GM18507 (cell line): ENCODE measurements at places on chromosomes 7 and 10.

GRCh38 chr10:88428442-88428841 is 154.7 kb downstream of the RNLS start:
- no peak for DNase-seq

GRCh38 chr7:35624299-35625186 is 70.4 kb downstream of the HERPUD2 start:
- DNase-seq: peak; percentile 39

- DNase-seq: no peak
Measured at GRCh38 chr7:141436575-141437075, 114.6 kb upstream of the AGK start.

DNA sequence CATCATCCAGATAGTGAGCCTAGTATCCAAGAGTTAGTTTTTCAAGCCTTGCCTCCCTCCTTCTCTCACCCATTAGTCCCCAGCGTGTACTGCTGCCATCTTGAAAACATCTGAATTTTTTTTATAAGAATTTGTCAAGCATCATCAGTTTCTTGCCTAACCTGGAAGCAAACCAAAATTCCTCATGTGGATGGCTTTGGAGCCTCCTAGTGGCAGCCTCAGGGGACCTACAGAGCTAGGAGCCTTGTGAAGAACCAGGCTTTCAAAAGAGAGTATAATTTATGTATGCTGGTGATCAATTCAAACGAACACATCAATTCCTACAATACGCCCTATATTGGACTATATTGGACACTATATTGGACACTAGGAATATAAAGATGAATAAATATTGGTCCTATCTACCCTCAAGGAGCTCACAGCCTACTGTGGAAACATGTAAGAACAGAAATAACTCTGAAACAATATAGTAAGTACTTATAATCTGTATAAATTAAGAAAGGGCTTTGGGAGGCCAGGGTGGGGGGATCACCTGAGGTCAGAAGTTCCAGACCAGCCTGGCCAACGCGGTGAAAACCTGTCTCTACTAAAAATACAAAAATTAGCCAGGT is 63.4 kb downstream of the HPSE2 start:
- DNase-seq: no peak

- no peak for DNase-seq
Measured at GRCh38 chr7:31487476-31487875, 26.4 kb upstream of the ITPRID1 start.

DNA sequence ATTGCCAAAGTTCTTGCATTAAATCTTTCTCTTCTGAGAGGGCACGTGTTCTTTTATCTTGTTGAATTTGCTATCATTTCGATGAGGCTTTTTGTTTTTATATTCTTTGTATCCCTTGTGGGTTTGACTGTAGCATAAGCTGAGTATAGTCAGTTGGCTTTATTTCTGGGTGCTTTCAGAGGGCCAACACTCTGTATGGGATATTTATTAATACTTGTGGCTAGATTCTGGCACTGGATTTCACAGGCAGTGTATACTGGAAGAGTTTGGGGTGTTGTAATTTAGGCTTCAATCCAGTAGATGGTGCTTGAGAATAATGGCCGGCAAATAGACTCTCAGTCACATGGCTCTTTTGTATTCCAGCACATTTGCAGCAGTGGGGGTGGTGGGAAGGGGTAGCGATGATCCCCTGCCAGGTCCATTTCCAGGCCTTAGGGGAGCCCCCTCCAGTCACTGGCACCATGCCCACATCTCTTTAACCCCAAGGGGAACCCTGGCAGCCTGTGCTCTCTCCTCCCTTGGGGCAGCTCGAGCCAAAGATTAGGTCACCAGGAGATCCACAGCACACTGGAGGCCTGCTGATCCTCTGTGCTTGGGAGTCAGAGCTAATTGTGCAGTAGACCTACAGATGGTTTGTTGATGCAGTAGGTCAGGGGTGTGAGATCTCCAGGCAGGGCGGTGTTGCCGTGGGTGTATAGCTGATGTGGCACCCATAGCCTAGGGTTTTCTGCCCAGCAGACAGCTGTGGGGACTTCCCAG is 81.8 kb downstream of the PTPN20 start:
- DNase-seq: no peak

DNA sequence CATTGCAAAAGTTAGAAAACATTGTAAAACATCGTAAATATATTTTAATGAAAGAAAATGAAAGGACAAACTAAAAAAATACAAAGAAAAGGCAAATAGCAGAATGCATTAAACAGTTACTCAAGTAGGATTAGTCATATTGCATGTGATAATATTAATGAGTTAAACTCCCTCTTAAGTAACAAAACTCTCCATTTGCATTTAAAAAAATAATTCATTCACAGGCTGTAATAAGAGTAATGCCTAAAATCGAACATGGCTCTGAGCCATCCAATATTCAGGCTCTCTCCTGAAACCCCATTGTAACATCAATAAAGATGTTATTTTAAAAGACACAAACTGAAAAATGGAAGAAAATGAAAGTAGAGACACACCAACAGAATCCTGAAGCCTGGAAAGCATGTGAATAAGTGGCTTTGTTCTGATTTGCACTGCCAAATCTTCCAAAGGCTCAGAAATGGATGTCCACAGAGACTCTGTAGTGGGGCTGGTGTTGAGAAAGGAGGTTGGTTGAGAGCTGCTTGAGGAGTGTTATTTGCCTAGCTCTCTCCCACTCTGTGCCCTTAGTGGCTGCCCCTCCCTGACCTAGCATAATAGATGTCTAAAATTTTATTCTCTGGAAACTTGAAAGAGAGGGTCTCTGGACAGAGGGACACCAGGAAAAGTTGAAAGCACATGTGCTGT is 268.3 kb upstream of the MEOX2 start:
- no peak for DNase-seq

GRCh38 chr7:154978017-154978416 is 24.9 kb downstream of the PAXIP1 start:
- no peak for DNase-seq

GRCh38 chr10:116765648-116766081 is 23.3 kb upstream of the HSPA12A start:
- DNase-seq: no peak

DNA sequence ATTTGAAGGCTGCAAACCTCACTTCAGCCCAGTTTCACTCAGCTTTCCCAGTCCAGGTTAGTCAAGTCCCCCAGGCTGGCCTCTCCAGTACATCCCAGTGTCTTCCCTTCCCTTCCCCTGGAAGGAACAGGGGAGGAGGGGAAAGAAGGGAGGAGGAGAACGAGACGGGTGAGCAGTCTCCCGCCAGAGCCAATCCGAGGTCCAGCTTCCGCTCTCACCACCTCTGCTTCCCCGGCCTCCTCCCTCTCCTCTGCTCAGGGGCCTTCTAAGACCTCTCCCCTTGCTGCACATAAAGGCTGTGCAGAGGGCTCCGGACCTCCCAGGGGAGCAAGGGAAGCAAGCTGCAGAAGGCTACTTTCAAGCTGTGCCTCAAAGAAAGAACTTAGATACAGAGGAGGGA is 4.1 kb downstream of the ATG9B start:
- no peak for DNase-seq

DNA sequence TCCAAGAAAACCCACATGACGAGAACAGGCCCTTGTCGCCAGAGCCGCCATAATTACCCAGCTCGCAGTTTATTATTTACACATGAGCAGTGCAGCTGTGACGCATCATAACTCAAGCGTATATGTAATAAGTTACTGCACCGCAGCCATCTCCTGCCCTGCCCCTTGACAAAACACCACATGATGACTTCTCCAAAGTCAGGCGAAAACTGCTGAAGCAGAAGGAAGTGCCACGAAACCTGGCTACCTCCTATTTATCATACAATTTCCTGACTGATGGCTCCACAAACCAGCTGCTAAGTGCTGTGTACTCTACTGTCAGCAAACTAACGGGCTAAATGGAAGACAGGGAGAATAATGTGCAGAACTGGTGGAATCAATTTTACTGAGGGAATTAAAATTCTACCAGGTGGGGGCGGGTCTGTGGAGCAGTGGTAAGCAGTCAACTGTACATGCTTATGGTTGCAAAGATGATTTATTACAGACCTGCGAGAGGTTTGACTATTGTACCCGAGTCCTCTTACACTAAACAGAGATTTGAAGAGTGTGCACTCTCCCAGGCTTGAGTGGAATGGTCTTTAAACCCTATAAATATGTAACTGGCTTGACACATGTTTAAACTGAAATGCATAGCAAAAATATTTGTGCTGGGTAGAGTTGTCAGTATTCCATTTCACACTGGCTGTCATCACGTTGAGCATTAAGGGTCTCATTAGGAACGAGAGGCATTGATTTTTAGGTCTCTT is 156.0 kb downstream of the GLI3 start:
- DNase-seq: no peak

- no peak for DNase-seq
Measured at GRCh38 chr10:34280599-34281374, 534.3 kb downstream of the PARD3 start.

DNA sequence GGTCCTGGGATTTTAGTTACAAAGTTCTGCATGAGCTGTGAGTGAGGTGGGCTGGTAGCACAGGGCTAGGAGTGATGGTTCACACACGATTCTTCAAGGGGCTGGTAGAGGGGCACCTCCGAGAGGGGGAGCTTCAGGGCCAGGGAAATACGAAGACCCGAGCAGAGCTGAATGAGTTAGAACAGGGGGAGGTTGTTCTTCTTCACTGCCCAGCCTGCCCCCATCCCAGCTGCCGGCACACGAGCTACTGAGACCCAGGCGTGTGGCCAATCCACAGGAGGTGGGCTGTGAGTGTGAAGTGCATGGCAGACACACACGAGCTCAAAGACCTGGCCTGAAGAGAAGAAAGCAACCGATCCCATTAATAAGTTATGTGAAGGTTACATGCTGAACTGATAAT is 256.2 kb upstream of the ZNF32 start:
- DNase-seq: no peak

- DNase-seq: no peak
Measured at GRCh38 chr10:98357194-98357822, 57.7 kb downstream of the PYROXD2 start.

- no peak for DNase-seq
Measured at GRCh38 chr10:43595739-43596298, 10.4 kb upstream of the ZNF485 start.

- peak; percentile 89 for DNase-seq
Measured at GRCh38 chr10:80408242-80409101, at the start of gene PRXL2A. TSS of gene PRXL2A (plus strand) at chr10:80408551. CDS start at chr10:80420468, 11,917 bp downstream.

GRCh38 chr10:105615715-105616365 is 974.8 kb downstream of the SORCS3 start:
- DNase-seq: no peak

- no peak for DNase-seq
Measured at GRCh38 chr10:71064413-71065118, 147.8 kb upstream of the UNC5B start.

DNA sequence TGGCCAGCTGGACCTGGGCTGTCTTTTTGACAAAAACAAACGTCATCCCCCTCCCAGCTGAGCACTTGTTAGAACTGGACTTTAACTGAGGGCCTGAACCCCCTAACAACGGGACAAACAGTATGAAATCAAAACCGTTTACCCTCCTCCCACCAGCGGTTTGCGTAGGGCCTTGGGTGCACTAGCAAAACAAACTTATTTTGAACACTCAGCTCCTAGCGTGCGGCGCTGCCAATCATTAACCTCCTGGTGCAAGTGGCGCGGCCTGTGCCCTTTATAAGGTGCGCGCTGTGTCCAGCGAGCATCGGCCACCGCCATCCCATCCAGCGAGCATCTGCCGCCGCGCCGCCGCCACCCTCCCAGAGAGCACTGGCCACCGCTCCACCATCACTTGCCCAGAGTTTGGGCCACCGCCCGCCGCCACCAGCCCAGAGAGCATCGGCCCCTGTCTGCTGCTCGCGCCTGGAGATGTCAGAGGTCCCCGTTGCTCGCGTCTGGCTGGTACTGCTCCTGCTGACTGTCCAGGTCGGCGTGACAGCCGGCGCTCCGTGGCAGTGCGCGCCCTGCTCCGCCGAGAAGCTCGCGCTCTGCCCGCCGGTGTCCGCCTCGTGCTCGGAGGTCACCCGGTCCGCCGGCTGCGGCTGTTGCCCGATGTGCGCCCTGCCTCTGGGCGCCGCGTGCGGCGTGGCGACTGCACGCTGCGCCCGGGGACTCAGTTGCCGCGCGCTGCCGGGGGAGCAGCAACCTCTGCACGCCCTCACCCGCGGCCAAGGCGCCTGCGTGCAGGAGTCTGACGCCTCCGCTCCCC is at the start of gene IGFBP1:
Gene IGFBP1 (plus strand): TSS at position 304 of the 808 bp plus-strand sequence. CDS start 165 bp downstream, at position 469.
- no peak for DNase-seq

DNA sequence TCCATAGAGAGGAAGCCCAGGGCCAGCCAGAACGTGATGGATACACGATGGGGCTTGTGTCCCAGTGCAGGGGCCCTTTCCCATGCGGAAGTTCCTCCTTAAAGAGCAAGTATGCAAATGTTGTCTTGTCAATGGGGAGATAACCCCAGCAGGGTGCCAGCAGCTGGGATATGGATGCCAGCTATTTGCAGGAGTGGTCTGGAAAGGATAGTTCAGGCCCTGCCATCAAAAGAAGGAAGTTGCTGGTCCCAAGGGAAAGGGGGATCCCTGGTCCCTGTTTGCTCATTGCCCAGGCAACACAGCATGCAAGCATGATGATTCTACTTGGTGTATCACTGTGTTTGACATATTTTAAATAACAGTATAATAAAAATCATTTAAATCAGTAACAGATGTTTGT is 73.1 kb upstream of the HECW1 start:
- no peak for DNase-seq

DNA sequence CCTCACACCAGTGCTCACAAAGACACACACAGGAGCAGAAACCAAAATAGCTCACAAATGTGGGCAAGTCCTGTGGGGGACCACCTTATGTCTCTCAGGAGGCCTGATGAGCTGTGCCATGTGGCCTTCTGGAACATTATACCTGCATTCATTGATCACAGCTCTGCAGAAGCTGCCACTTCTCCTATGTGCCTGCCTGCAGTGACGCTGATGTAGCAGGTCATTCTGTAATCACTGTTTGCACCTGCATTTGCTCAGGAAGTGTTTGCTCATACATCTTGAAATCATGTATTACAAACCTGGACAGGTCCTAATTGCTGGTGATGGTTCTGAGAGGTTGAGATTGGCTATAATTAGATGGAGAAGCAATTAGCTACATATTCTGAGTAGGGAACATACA is 310.2 kb downstream of the AUTS2 start:
- no peak for DNase-seq

GRCh38 chr10:128884496-128885072 is 582.5 kb upstream of the MGMT start:
- no peak for DNase-seq

GRCh38 chr10:126290232-126290631 is 98.0 kb downstream of the ADAM12 start:
- no peak for DNase-seq

DNA sequence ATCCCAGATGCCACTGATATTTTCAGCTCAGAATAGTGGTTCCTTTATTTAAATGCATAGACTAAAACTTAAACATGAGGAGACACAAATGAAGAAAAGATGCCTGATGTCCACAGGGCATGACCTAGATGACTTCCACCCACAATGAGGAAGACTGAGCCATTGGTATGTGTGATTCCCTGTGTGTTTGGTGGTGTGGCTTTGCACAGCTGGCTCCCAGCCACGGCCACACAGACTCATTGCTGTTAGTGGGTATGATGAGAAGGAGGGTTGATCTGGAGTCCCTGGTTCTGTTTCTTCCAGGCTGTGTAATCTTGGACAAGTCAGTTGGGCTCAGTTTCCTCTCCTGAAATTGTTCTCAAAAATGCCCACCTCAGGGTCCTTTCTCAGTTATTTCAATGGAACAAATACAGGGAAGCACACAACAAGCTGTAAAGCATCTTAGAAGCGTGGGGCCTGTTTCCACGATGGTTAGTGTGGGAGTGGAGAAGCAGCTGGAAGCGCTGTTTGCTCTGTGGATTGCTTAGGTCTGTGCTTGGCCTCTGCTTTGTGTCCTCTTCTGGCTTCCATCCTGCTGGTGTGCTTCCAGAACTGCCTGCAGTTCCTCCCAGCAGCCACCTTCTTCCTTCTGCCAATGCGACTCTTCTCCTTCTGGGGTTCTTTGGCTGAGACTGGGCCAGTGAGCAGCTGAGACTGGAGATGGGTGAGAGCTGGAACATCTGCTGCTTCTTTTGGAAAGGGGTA is 303.7 kb downstream of the BMPER start:
- no peak for DNase-seq
